ENCODE measurements at places on chromosomes 1 and 21.
A peak's percentile ranks its signal among the peaks of the same experiment; 100 is the strongest.

DNA sequence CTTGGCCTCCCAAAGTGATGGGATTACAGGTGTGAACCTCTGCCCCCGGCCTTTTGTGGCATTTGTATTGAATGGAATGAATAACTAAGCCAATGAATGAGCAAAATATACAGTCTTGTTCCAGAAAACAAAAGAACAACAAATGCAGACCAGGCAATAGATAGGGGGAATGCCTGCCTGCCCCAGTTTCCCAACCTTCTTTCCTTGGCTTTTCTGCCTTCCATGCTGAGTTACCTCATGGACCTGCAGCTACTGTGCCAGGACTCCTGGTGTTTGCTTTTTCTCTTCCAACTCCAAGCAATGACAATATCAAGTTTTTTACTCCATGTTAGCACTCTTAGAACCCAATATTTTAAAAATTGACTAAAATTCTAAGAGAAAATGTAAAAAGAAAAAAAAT, 58.6 kb upstream of the BACH1 start:
- no peak for DNase-seq

GRCh38 chr1:92244376-92244775, 26.7 kb downstream of the C1orf146 start:
- no peak for DNase-seq

- DNase-seq, result no peak
These were observed 174.9 kb downstream of the ZNF281 start for GRCh38 chr1:200234938-200235337.

GRCh38 chr1:167792188-167792565, 70.4 kb downstream of the MPZL1 start:
- DNase-seq, result no peak

DNA sequence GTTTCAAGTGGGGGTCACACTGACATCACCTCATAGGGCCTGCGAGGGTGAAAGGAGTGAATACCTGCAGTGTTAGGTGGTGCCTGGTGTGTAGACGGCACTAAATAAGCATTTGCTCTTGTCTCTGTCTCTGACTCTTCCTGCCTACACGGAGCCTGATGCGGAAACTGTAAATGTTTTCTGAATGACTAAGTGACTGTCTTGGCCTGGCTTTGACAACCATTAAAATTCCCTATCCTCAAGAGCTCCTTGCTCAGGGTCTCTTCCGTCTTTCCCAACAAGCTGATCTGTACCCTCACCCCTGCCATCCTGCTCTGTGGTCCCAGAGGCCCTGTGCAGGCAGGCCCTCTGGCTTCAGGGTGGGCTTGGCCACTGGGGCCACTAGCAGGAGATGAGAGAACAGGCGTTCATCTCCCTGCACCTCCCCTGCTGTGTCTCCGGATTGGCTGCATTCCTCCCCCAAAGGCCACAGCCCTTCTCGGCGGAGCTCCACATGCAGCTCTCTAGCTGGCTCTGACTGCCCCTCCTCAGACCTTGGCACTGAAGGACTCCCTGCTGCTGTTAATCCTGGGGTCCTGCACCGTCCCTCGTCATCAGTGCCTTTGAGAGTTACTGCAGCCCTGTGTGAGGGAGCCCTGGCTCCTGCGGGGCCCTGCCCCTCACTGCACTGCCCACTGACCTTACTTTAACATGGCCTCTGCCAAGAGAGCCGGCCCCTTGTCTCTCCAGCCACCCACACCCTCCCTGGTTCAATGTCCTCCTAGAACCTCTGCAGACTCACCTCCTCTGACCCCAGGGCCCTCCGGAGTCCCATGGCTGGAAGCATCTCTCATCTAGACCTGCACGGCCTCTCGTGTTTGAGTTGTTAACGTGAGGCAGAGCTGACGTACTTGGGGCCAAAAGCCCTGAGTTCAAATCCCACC, 211.1 kb downstream of the MATN1 start:
- DNase-seq, result peak; percentile 24

- DNase-seq, result no peak
These were observed 414.3 kb upstream of the NR5A2 start for GRCh38 chr1:199612976-199613774.

- DNase-seq, result no peak
These were observed 13.7 kb upstream of the RGS16 start for GRCh38 chr1:182617734-182618351.

GRCh38 chr1:26019641-26020315, 1.8 kb upstream of the EXTL1 start:
- DNase-seq, result no peak

DNA sequence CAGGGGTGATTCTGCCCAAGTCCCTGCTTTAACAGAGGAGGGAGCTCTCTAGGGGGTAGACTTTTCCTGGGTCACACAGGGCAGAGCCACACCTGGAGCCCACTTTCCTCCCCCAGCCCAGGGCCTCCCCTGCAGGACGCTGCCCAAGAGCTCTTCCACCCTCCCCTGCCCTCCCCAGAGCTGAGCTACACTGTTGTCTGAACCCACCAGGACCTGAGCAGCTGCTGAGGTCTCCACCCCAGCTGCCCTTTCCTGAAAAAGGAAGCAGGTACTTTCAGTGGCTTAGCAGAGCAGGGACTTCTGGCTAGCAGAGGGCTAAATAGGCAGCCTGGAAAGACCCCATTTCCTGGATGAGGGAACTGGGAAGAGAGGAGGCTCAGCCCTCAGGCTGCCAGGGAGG, 169.3 kb upstream of the ETV3 start:
- DNase-seq, result no peak

DNA sequence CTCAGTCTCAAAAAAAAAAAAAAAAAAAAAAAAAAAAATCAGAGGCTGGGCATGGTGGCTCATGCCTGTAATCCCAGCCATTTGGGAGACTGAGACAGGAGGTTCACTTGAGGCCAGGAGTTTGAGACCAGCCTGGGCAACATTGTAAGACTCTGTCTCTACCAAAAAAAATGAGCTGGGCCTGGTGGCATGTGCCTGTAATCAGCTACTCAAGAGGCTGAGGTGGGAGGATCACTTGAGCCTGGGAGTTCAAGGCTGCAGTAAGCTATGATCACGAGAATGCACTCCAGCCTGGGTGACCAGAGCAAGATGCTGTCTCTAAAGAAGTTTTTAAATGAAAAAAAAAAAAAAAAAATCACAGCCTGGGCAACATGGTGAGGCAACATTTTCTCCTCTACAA, 10.3 kb downstream of the SEMA4A start:
- no peak for DNase-seq

- DNase-seq, result no peak
These were observed 98.5 kb upstream of the ADGRL2 start for GRCh38 chr1:81702079-81702715.

DNA sequence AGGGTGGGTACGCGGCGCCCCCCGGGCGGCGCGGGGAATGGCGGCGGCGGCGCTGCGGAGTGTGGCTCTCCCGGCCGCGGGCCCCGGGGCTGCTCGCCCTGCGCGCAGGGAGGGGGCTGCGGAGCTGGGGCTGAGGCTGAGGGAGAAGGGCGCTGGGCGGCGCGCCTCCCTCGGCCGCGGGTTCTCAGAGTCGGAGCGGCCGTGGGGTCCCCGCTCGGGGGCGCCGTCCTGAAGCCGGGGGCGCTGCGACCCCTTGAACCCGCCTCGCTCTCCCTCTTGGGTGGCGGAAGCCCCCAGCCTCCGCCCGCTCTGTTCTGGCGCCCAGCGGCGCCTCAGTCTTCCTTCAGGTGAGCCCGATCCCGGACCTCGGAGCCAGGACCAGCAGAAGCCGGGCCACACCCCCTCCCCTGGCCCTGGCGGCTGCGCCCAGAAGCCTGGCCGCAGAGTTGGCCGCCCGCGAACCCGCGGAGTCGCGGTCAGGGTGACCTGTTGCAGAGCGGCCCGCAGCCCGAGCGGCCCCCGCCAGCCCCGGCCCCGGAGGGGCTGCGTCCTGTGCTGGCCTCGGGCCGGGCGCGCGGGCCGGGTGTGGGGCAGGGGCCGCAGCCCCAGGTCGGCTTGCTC, 532 bp downstream of the RALGPS2 start:
- DNase-seq, result no peak

DNA sequence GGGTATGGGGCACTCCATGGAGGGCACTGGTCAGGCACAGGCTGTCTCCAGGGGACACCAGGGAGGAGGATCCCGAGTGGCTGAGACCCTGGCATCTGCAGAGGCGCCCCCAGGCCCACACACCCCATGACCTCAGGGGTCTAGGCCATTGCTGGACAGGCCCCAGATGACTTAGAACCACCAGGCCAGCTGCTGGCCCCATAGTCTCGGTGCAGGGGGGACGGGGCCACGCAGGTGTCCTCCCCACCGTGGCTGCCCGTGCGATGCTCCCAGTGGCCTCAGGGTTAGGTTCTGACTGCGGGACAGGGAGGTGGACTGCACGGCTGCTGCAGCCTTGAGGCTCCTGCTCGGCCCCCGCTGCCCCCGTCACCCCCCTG, 44.0 kb downstream of the MORN1 start:
- no peak for DNase-seq

GRCh38 chr1:217253351-217253750, 377.5 kb downstream of the GPATCH2 start:
- no peak for DNase-seq

GRCh38 chr1:149927563-149928400, at the start of gene SF3B4:
TSS of gene SF3B4 (minus strand) at chr1:149927803. CDS start at chr1:149927759, 44 bp downstream.
- DNase-seq, result peak; percentile 59

DNA sequence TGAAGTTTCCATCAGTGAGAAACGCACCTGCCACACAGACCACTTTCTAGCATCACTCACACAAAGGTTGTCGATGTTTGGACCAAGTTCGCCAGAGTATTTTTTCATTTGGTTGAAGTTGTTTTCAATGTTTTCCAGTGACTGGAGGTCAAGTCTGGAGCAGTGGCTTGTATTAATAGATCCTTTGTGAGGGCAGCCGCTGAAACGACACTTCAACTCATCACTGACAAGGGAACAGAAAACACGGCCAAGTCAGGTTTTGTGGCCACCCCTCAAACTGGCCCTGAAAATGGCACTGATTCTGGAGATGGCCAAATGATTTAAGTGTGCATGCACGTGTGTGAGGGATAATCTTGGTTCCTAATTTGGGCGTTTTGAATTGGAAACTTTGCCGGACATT, 675.6 kb downstream of the SMYD3 start:
- DNase-seq, result no peak

- no peak for DNase-seq
These were observed 5.2 kb upstream of the FCER1G start for GRCh38 chr1:161209790-161210409.

GRCh38 chr1:115404911-115405310, 66.9 kb upstream of the NGF start:
- DNase-seq, result no peak

DNA sequence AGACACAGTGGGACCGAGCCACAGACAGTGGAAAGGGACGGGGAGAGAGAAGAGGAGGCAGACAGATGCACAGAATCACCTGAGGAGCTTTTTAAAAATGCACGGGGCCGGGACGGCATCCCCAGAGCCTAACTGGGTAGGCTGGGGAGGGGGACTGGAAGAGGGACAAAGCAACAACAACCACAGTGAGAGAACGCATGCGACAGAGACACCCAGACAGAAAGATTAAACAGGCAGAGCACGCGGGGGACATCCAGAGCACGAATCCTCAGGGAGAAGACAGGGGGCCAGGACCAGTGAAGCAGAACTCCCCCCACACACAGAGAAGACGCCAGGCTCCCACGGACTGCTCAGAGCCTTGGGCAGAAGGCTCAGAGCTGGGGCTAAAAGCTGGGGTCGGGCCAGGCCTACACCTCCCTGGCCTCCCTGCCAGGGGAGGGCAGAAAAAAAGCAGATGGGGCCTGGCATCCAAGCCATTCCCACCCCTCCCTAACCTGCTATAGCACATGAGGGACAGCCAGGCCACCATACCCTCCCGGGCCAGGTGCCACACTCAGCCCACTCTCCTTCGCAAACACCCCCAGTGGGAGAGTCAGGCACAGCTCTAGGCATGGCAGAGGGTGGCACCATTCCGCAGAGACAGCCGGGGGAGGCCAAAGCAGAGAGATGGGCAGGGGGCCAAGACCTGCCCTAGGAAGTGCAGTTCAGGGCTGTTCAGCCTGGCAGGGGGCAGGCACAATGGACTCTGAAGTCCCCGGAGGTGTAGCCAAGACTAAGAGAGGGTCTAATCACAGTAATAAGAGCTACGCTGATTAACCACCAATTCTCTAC, 29.8 kb upstream of the COL16A1 start:
- no peak for DNase-seq

GRCh38 chr1:203181586-203182386, 4.7 kb downstream of the CHI3L1 start:
- DNase-seq, result no peak

GRCh38 chr1:248838357-248839167, 538 bp downstream of the ZNF672 start:
- DNase-seq, result no peak

- DNase-seq, result no peak
These were observed 316.1 kb downstream of the AJAP1 start for GRCh38 chr1:4970532-4970931.

DNA sequence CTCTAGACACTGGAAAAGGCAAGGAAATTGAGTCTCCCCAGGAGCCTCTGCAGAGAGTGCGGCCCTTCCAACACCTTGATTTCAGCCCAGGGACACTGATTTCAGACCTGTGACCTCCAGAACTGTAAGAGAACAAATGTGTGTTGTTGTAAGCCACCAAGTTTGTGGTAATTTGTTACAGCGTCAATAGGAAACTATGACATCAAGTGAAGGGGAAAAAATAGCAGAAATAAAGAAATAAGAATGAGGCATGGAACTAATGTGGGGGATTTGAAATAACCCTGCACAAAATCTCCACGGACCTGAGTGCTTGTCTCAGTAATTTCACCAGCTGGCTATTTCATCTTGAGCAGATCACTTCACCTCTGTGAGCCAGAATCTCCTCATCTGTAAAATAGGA, 227.8 kb upstream of the JUN start:
- DNase-seq, result no peak

GRCh38 chr1:86156566-86157455, at the start of gene COL24A1:
TSS of gene COL24A1 (minus strand) at chr1:86156772. CDS start at chr1:86156396, 376 bp downstream.
- DNase-seq, result no peak

DNA sequence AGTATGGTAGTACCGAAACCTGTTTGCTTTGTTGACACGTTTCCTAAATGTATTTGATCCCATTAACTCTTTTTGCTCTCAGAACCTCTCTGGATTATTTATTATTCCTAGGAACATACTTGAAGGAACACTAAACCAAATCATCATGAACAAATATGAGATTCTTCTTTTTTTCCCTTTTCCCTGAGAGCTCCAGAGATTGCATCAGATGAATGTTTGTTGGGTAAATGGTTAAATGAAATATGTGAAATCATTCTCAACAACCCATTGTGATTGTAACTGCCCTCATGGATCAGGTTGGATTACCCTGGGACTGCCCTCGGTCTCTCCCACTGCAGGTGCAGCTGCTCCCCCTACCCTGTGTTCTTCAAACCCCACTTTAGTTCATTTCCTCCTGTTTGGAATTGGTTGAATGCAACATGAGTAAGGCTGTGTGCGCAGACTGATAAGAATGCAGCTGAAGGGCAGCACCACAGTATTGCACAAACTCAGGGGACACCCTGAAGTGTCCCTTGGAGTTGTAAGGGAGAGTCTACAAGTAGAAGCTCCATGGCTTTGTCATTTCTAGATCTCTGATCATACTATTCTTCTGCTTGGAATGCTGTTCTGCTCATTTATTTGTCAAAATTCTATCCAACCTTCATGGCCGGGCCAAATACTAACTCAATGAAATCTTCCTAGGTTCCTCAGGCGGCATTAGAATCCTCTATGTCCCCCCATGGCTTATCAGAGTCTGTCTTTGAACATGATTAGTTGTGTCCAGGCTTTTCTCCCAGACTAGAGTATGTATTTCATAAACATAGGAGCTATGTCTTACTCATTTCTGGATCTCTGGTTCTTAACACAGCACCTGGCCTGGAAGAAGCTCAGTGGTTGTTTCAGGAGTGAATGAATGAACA, 47.1 kb upstream of the NEK2 start:
- DNase-seq, result no peak

GRCh38 chr1:62288662-62289061, 30.6 kb downstream of the KANK4 start:
- no peak for DNase-seq

Data from AG09309 (cell line).